ENCODE measurements at places on chromosomes 2 and 18. TPM values are rescaled to one million over a fixed set of nuclear protein-coding genes. Genes with fewer than 3 reads are reported as not detected.

DNA sequence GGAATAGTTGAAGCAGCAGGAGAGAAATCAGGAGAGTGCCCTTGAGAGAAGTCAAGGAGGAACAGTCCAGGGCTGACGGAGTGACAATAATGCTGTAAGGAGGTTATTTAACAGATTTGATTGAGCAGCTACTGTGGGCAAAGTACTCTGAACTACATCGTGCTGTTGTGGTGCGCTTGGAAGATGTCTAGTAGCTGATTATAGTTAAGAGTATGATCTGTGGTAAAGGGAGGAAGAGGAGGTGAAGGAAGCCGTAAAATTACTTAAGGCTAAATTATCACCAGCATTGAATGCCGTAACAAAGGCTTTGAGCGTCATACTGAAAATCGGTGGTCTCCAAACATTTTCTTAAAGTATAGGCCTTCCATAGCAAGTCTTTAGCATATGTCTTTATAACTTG lies 4.5 kb downstream of the PCBP1 start:
- no peak for DNase-seq

- no peak for DNase-seq
These were observed 152.9 kb downstream of the PXDN start for GRCh38 chr2:1591461-1591770.

DNA sequence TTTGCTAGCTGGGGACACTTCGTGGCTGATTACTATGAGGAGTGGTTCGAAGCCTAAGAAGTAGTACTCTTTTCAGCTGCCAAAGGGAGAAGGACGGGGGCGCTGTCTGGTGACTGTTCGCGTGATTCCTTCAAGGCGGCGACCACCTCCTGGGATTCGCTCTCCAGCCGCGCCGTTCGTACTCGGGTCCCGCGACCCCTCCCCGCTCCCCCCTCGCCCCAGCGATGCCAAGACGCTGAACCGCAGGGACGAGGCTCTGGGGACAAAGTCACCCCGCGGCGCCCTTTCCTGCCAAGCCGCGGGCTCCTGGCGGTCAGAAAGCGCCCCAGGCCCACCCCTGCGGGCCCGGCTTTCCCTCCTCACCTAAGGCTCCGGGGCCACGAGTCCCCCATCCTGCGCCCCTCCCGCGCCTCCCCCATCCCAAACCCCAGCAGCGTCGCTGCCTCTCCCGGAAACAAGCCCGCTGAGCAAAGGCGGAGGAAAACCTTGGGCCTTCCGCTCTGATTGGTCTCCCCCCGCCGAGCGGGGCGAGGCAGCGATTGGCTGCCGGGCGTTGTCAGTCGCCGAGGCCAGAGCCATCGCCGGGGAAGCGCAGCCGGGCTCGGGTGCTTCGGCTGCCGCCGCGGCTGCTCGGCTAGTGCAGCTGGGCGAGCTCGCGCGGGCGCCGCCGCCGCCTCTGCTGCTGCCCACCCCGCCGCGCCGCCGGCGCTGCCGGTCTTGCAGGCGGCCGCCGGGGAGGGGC lies 404.3 kb downstream of the XIRP2 start:
- peak; percentile 89 for DNase-seq

GRCh38 chr2:31067259-31067658 lies 71.0 kb downstream of the GALNT14 start:
- DNase-seq = no peak

FRZB gene
- total RNA-seq = 0.21 TPM

CD8B2 gene
- not detected for total RNA-seq

DNA sequence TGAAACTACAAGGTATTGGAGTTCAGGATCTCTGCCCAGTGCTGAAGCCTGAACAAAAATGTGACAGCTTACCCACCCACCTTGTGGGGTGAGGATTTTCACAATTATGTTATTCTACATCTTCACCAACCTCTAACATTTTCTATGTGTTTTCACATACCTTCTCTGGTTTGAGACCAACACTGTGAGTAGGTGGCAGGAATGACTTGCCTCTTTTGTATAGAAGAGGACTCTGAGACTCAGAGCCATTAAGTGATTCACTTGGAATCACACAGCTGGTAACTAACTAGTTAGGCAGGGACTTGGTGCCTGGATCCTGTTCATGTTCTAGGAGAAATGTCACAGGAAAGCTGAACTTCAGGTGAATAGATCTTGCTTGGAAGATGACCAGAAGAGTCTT lies 14.8 kb upstream of the SRBD1 start:
- no peak for DNase-seq

MYO7B gene
- 0.39 TPM for total RNA-seq

- no peak for DNase-seq
These were observed 131.8 kb upstream of the HNRNPA3 start for GRCh38 chr2:177080746-177081284.

GRCh38 chr2:142426064-142426463 lies 295.2 kb upstream of the LRP1B start:
- no peak for DNase-seq

DNA sequence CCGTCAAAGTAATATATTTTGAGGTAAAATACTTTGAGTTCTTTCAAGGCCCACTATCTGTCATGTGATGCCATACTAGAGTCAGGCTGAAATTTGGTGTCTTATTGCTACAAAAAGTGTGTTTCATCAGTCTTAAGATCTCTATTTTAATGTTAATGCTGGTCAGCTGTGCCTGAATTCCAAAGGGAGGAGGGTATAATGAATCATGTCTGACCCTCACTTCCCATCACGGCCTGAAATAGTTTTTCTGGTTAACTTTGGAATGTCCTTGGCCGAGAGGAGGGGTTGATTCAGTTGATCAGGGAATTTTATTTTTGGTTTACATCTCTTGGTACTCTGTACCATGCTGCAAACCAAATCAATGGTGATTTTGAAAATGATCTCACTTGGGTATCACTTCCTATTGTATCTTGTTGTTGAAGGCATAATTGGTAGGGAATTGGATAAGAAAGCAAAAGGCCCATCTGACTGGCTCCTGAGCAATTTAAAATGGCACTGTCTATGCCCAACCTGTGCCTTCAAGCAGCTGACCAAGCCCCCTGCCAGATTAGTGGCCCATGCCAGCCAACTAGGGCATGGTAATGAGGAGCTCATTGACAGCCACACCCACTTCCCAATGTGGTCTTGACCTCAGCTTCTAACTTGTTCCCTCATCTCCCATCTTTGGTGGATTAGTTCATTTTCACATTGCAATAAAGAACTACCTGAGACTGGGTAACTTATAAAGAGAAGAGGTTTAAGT lies 6.1 kb upstream of the SLC35F5 start:
- DNase-seq = no peak

- DNase-seq = no peak
These were observed 676.6 kb upstream of the GCFC2 start for GRCh38 chr2:76387294-76387693.

TRIM54 gene
- 2.3 TPM for total RNA-seq

GRCh38 chr2:149383340-149383739 lies 53.0 kb downstream of the LYPD6 start:
- DNase-seq = no peak

- DNase-seq = no peak
These were observed 24.3 kb downstream of the ACKR3 start for GRCh38 chr2:236593956-236594355.

GRCh38 chr2:98913916-98914712 lies 21.9 kb downstream of the CRACDL start:
- DNase-seq = no peak

- DNase-seq = no peak
These were observed 635.8 kb downstream of the DSC3 start for GRCh38 chr18:30406728-30407127.

GRCh38 chr2:136404176-136404575 lies 286.2 kb upstream of the CXCR4 start:
- DNase-seq = no peak

DNA sequence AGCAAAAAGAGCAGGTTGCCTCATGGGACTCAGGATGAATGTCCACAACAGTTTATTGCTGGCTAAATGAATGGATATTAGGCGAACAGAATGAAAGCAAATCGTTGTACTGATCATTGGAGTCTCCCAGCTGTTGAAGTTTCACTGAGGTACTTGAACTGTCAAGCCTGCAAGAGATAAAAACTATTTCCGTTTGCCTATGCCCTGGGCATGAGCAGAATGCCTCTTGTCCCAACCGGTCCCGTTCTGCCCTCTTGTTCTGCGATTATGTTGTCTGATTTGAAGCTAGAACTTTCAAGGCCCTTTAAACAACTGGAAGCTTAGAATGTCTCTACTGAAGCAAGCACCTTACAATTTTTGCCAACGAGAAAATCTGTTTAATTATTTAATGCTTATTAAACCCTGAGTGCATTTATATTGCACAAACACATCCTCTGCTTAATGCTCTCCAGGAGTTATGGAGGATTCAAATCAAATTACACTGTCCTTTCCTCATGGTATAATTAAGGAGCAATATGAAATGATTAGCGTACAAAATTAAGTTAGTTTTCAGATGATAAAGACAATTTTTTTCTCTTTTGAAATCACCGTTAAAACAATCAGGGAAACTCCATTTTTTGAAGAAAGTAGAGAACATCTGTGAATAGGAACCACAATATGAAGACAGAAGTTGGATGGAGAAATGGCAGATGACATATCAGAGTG lies 17.7 kb downstream of the QPCT start:
- DNase-seq = no peak

DNA sequence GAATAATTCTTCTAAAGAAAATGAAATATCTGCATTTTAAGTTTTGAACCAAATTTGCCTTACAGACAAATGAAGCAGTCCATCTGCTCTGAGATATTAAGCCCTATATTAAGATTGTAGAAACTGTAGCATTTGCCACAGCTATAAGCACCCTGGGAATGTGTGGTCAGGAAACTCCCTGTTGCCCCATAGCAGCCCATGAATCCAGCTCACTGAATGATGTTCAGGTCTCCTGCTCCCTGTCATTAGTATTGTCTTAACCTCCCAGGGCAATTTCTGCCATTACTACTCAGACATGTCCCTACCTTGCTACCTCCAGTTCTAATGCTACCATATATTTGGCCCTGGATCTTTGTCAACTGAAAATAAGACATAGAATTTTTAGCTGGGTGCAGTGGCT lies 41.1 kb downstream of the CDK15 start:
- no peak for DNase-seq

GRCh38 chr2:145026456-145027455 lies 506.8 kb upstream of the ZEB2 start:
- DNase-seq = no peak

- DNase-seq = no peak
These were observed 420 bp downstream of the PIGN start for GRCh38 chr18:62186499-62186773.

GRCh38 chr2:132849118-132849517 lies 179.1 kb upstream of the LYPD1 start:
- DNase-seq = no peak

DNA sequence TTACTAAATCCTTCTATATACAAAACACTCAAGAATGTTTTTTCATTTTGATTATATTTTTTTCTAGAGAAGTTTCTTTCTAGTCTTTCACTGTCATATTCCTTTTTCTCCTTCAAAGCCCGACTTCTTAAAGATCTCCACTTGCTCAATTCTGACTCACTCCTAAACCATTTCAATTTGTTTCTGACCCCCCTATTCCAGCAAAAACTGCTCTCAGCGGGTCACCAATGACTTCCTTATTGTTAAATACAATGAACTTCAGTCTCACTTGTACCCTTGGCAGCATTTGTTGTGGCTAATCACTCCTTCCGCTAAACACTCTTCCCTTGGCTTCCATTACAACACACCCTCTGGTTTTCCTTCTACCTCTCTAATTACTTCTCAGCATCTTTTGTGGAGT lies 111.1 kb upstream of the RBBP8 start:
- DNase-seq = peak; percentile 37

RSAD2 gene
- total RNA-seq = 37.2 TPM

GRCh38 chr2:70830366-70830765 lies 5.2 kb downstream of the CD207 start:
- DNase-seq = no peak

DNA sequence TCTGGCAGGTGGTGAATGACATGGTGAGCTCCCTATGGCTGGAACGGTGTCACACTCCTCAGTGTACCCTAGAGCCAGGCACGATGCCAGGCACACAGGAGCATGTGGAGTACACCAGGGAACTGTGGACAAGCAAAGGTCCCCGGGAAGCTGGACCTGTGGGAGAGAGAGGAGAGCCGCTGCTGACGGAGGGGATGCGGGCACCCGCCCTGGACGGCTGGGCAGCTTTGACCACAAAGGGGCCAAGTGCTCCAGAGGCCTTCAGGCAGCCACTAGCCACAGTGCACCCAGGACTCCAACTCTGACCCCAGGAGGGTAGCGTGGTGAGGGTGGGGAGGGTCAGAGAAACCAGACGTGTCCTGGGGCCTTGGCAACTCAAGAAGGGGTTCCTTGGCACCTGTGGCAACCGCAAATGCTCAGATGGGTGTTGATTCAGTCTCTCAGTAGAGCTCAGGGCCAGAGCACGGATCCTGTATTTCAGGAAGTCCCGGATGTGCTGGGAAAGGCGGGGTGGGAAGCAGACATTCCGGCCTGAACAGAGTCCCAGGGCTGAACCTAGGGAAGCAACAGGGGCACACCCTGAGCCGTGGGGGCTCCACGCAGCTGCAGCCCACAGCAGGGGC lies 2.3 kb upstream of the MAB21L4 start:
- DNase-seq = peak; percentile 63

NDUFV2 gene
- total RNA-seq = 199 TPM

DNA sequence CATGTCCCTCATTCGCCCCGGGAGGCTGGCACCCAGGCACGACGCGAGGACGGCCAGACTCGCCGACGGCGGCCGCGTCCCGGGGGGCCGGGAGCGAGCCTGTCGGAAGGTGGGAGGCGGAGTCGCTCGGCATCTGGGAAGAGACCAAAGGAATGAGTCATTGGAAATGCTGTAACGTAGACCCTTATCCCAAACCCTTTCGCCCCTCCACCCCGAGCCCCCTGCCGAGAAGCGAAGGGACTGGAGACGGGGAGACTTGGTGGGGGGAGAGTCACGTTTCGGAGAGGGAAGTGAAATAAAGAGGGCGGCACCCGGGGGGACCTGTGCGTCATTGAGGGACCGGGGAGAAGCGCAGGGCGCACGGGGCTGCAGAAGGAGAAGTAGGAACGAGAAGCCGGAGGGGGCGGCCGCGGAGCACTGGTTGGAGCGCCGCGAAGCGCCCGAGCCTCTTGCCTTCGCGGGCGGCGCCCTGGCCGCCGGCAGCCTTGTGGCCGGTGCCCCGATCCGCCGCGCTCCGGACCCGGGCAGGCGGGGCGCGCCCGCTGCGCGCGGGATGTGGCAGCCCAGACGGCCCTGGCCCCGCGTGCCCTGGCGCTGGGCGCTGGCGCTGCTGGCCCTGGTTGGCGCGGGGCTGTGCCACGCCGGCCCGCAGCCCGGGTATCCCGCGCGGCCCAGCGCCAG lies at the start of gene EMILIN2:
Gene EMILIN2 (plus strand): TSS at position 371 of the 681 bp plus-strand sequence. CDS start 183 bp downstream, at position 554.
- DNase-seq = peak; percentile 22

NPAS2 gene
- total RNA-seq = 157 TPM
